Common myeloid progenitor, CD34-positive (primary cell): ENCODE measurements at places on chromosomes 1 and 21.

DNA sequence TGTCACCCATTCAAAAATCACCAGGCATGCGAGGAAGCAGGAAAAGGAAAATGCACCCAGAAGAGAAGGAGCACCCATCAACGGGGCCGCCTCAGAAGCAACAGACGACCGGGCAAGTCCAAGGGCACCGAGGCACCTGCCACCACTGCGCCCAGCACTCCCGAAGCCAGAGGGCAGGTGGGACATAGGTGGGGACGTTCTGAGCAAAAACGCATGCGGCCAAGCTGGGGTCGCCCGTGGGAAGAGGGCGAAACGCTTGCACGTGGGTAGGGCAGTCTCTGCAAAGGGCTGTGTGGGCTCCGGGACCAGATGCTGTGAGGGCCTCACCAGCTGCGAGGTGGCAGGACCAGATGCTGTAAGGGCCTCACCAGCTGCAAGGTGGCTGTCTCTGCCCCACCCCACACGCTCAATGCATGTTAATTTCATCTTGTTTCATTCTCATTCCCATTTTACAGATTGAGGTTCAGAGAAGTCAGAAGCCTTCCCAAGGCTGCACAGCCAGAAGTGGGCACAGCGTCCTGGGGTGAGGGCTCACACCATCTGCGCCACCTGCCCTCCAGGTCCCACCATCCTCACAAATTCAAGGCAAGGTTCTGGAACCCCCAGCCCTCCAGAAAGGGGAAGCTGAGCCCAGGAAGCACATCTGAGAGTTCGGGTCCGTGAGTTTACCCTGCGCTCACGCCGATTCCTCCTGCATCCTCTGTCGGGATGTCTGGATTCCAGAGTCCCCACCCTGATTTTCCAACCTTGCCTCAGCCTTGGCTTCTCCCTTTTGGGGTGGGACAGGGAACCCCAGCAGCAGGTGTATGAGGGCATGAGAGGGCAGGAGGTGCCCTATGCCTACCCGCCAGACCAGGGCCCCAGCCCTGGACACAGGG lies 8.2 kb upstream of the SAMD11 start:
- no peaks in the 10 kb centered on the region for H3K36me3 ChIP-seq
- H3K27me3 ChIP-seq: no peaks in the 10 kb centered on the region
- H3K4me3 ChIP-seq: no peak overlapping the region
- H3K4me1 ChIP-seq: no peaks in the 10 kb centered on the region
- no peak overlapping the region for H3K27ac ChIP-seq

DNA sequence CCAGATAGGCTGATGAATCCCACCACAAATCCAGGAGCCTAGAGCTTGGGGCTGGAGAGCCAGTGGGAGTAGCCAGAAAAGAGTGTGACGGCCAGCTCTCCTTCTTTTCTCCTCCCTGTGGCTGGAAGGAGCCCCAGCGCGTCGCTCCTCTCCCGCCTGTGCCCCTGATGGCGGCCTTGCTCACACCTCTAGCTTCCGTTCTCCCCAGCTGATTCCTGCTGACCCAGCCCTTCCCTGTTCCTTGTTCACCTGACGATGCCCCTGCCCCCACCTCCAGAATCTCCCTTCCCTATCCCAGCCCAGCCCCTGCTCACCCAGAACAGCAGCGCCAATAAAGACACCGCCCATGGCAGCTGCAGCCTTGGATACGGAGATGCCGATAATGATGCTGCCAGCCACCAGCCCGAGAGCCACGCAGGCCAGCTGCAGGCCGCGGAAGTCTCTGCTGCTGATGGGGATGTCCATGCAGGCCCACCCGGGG lies 656 bp downstream of the KNCN start:
- H3K27ac ChIP-seq: no peak overlapping the region
- H3K27me3 ChIP-seq: peaks cover 2% of the 10 kb centered on the region
- no peak overlapping the region for H3K4me3 ChIP-seq
- no peaks in the 10 kb centered on the region for H3K36me3 ChIP-seq
- peaks cover 8% of the 10 kb centered on the region for H3K4me1 ChIP-seq
- no peak for DNase-seq

DNA sequence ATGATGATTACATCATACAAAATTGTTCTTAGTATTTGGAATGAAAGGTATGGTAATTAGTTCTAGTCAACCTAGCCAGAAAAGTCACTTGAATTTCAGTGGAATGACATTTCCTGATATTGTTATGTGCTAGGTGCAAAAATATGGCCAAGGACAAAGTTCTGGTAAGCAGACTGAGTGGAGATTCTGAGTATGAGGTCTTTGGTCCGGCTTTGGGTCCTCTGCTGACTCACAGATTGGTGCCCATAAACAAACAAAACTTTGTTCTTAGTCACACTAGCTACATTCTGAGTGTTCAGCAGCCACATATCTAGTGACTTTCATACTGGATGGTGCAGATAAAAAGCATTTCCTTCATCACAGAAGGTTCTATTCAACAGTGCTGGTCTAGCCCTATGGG lies 206.1 kb downstream of the ZNF648 start:
- no peaks in the 10 kb centered on the region for H3K27me3 ChIP-seq
- no peak overlapping the region for H3K4me3 ChIP-seq
- H3K4me1 ChIP-seq: no peaks in the 10 kb centered on the region
- no peak for DNase-seq
- no peaks in the 10 kb centered on the region for H3K36me3 ChIP-seq

DNA sequence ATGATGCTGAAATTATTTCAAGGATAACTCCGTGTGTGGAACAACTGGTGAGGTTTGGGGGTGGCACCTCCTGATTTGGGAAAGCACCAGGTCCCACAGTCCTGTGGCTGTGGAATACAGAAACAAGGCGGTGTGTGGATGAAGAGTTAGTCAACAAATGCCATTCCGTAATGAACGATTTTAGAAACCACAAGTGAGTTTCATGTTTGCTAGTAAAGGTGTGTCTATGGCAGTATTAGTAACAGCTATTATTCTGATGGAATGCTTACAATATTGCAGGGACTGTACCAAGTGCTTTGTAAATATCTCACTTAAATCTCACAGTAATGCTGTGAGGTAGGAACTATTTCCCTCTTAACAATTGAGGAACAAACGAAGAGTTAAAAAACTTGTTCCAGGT lies 53.8 kb downstream of the B3GALNT2 start:
- H3K4me3 ChIP-seq: no peak overlapping the region
- no peaks in the 10 kb centered on the region for H3K27me3 ChIP-seq
- no peak for DNase-seq
- H3K4me1 ChIP-seq: no peaks in the 10 kb centered on the region
- H3K27ac ChIP-seq: no peak overlapping the region

GRCh38 chr1:46446646-46447498 lies 42.8 kb upstream of the DMBX1 start:
- H3K4me1 ChIP-seq: no peaks in the 10 kb centered on the region
- H3K27ac ChIP-seq: no peak overlapping the region
- H3K36me3 ChIP-seq: no peaks in the 10 kb centered on the region
- no peak overlapping the region for H3K4me3 ChIP-seq
- peak; percentile 83 for DNase-seq

DNA sequence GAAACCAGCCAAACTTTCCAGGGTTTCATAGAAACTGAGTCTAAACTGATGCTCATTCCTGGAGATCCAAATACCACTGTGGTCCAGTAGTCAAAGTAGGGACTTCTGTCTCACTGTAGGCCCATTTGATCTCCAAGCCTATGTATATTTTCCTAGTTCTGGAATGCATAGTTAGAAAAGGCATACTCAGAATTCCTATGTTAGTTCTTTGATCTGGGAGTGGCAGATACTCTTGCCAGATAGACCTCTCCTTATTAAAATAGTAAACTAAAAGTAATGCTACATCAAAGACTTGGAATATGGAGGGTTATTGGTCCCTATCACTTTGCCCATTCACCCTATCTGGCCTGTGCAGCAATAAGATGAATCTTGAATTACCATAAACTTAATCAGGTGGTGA lies 10.4 kb upstream of the SGIP1 start:
- no peak overlapping the region for H3K27ac ChIP-seq
- H3K27me3 ChIP-seq: no peaks in the 10 kb centered on the region
- DNase-seq: no peak
- H3K36me3 ChIP-seq: no peaks in the 10 kb centered on the region
